ENCODE measurements at places on chromosomes 1 and 21. TPM values are rescaled to one million over a fixed set of nuclear protein-coding genes. Genes with fewer than 3 reads are reported as not detected.
A peak's percentile ranks its signal among the peaks of the same experiment; 100 is the strongest.

Gene CCDC30
- 2.2 TPM for total RNA-seq

Gene RPS27
- 1,010 TPM for total RNA-seq

- H3K27ac ChIP-seq = no peak overlapping the region
- no peaks in the 10 kb centered on the region for H3K27me3 ChIP-seq
- H3K4me1 ChIP-seq = no peaks in the 10 kb centered on the region
- no peak for DNase-seq
Measured at GRCh38 chr1:246308533-246309075, 198.5 kb downstream of the SMYD3 start.

DNA sequence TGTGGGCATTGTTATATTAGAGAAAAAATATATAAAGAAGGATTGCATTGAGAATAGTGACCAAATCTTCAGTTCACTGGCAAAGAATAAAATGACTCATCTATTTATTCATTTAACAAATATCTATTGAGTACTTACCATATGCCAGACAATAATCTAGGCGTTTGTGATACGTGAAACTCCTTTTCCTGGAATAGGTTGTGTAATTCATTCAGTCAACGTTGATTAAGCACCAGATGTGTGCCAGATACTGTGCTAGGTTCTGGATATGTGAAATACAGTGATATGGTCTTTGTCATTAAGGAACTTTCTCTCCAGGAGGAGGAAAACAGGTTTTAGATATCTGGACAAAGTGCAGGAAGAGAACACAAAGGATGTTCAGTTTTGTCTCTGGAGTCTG lies 344.5 kb downstream of the RWDD3 start:
- H3K27me3 ChIP-seq = no peaks in the 10 kb centered on the region
- no peaks in the 10 kb centered on the region for H3K36me3 ChIP-seq
- H3K4me1 ChIP-seq = no peaks in the 10 kb centered on the region

- peak overlapping the region; percentile 79 for H3K4me3 ChIP-seq
- peaks cover 33% of the 10 kb centered on the region for H3K4me1 ChIP-seq
- no peak for DNase-seq
- H3K36me3 ChIP-seq = no peaks in the 10 kb centered on the region
Measured at GRCh38 chr1:9822897-9823692, 670 bp downstream of the CLSTN1 start.

All from astrocyte (in vitro differentiated cells and primary cell).